Non-pigmented ciliary epithelial cell (primary cell): ENCODE measurements at places on chromosomes 11 and 22.
A peak's percentile ranks its signal among the peaks of the same experiment; 100 is the strongest.

DNA sequence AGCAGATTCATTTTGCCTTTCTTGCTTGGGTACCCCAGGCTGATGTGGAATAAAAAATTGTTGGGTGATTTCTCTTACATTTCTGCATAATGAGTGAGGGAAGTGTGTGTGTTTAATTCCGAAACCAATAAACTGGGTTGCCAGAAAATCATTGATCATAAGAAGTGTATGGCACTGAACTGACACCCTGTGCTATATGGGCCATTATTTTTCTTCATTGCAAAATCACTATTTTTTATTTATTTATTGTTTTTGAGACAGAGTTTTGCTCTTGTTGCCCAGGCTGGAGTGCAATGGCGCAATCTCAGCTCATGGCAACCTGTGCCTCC is 14.6 kb upstream of the HIKESHI start:
- DNase-seq: no peak

- no peak for DNase-seq
Observed at GRCh38 chr22:40028098-40028425, 33.3 kb downstream of the FAM83F start.

- DNase-seq: no peak
Observed at GRCh38 chr11:122100037-122100755, 15.8 kb downstream of the BLID start.

GRCh38 chr11:83124636-83125424 is 32.1 kb upstream of the PCF11 start:
- DNase-seq: no peak

DNA sequence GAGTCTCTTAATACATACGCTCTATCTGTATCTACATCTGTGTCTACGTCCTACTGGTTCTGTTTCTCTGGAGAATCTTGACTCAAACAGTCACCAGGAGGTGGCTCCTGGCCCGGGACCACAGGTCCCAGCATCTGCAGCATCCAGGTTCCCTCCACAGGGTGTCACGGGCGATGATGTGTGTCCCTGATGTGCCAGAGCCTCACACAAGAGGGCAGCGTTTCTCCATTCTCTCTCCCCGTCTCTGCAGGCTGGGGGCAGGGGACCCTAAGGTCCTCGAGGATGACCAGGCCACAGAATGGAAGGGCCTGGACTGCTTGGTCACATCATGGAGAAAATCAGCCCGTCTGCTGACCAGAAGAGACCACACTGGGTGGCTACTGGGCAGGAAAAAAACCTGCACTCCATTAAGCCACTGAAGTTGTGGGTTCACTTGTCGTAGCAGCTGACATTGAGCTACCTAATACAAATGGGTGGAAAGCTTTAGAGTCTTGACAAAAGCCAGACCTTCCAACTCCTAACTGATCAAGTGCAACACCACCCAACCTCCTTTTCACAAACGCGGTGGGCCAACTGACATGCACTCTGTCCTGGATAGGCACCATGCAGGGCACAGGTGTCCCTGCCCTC is 392.5 kb downstream of the CTTN start:
- DNase-seq: no peak

DNA sequence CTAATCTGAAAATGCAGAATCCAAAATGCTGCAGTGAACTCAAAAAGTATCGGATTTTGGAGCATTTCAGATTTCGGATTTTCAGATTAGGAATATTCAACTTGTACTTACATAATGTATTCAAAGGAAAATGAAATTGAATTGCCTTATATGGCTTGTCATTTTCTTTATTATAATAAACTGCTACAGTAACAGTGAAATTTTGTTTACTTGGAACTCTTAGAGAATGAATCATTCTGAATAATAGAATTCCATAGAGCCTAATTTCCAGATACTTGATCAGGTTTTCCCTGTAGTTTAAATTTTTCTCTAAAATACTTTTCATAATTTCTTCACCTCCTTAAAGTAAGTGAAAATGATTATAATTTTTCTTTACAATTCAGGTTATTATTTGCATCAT is 17.3 kb downstream of the TTC17 start:
- DNase-seq: no peak

GRCh38 chr22:35218079-35218478 is 39.2 kb upstream of the HMGXB4 start:
- no peak for DNase-seq

DNA sequence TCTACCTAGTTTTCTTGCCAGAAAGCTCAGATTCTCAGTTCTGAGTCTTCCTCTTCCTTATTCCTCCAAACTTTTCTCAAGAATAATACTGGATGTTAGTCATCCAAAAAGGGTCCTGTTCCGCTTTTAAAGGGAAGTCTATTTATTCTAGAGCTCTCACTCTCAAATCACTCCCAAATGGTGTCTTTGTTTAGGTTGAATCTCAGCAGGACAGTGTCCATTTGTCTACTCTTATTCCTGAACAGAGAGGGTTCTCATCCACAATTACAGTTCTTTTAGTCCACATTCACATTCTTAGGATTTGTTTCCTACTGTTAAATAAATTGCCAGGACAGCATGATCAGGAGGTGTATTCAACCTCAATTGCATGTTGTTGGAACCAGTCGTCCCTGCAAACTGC is 61.3 kb downstream of the MUC15 start:
- no peak for DNase-seq

DNA sequence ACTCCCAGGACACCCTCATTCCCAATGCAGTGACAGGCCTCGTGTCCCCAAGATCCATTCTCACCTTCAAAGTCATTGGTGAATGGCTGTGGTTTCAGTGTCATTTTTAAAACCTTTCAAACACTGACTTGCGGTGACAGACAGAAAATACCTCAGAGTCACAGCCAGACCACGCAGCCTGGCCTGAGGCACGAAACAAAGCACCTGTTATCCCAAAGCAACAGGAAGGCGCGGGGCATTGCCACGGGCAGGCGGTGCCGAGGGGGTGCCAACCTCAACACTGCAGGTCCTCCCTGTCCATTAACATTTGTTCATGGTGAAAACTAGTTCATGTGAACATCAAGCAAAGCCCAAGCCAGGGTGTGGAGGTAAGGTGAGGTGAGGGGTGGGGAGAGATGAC is 38.2 kb downstream of the RPUSD4 start:
- no peak for DNase-seq

- DNase-seq: no peak
Observed at GRCh38 chr11:115423728-115424459, 80.3 kb downstream of the CADM1 start.

DNA sequence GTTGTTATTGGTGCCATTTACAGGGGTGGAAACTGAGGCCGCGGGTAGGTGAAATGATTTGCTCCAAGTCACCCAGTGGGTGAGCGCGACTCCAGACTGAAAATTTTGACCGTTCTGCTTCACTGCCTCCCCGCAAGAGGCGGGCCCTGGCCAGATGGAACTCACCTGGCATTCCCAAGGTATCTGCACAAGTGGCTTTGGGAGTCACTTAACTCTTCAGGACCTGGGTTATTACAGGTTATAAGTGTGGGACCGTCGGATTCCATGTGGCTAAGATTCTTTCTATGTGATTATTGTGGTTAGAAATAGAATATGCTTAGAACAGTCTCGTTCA is 598 bp downstream of the CABIN1 start:
- DNase-seq: no peak

DNA sequence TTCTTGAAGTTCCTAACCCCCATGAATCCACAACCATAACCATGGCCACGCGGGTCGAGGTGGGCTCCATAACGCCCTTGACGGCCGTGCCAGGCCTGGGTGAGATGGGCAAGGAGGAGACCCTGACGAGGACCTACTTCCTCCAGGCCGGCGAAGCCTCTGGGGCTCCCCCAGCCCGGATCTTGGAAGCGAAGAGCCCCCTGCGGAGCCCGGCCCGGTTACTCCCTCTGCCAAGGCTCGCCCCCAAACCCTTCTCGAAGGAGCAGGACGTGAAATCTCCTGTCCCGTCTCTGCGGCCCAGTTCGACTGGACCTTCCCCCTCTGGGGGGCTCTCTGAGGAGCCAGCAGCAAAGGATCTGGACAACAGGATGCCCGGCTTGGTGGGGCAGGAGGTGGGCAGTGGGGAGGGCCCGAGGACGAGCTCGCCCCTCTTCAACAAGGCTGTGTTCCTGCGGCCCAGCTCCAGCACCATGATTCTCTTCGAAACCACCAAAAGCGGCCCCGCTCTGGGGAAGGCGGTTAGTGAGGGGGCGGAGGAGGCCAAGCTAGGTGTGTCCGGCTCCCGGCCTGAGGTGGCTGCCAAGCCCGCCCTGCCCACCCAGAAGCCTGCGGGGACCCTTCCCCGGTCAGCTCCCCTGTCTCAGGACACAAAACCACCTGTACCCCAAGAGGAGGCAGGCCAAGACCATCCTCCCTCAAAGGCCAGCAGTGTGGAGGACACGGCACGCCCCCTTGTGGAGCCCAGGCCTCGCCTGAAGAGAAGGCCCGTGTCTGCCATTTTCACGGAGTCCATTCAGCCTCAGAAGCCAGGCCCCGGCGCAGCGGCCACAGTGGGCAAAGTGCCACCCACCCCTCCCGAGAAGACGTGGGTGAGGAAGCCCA is 75.7 kb downstream of the KIAA1671 start:
- DNase-seq: no peak

GRCh38 chr22:20606784-20607128 is 99.3 kb downstream of the MED15 start:
- no peak for DNase-seq

- no peak for DNase-seq
Observed at GRCh38 chr11:67285541-67286498, 3.3 kb upstream of the ANKRD13D start.

DNA sequence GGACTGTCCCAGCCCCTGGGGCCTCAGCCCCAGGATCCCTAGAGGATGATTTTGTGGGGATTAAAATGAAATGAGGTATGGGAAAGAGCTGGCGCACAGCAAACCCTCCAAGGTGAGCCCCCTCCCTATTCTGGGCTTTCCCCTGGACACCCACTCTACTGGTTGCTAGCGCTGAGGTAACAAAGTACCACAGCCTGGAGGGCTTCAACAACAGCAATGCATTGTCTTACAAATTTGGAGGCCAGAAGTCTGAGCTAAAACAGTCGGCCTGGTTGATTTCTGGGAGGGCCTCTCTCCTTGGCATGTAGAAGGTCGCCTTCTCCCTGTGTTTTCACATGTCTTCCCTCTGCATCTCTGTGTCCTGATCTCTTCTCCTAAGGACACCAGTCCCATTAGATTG is 913.6 kb downstream of the NTM start:
- no peak for DNase-seq

- DNase-seq: no peak
Observed at GRCh38 chr22:44995105-44995514, 14.7 kb downstream of the PHF21B start.

- DNase-seq: no peak
Observed at GRCh38 chr22:40432157-40432556, 61.8 kb downstream of the SGSM3 start.

DNA sequence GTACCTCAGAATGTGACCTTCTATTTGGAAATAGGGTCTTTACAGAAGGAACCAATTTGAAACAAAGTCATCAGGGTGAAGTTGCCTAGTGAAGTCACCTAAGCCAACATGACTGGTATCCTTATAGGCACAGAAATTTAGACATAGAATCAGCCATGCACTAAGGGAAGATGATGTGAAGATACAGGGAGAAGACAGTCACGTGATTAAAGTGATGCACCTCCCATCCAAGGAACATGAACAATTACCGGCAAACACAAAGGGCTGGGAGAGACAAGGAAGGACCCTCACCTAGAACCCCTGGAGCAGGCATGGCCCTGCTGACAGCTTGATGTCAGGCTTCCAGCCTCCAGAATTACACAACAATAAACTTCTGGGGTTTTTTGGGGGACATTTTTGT is 3.2 kb upstream of the CRYBB2 start:
- DNase-seq: no peak

DNA sequence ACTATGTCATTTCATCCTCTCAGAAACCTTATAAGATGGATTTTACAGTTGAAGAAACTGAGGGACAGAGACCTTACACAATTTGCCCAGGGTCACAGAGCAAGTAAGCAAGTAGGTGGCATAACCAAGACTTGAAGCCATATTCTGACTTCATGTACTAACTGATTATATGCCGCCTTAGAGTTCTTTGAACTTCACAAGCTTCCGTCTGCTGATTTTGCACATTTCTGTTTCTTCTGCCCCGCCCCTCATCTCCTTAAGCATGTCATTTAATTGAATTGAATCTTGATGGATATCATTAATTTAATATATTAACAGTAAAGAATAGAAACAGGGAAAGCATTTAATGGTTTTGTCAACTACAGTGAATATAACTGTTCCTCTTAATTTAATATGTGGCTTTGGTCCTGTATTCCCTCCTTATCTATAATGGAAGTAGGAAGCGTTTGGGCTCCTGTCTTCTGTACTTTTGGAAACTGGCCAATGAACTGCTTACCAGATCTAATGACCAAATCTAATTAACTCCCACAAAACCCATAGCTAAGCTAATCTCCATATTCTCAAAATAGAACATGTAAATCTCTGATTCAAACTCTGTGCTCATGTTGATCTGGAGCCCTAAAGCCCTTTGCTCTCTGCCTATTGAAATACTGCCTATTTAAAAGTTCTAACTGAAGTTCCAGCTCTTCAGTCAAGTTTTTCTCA is 30.4 kb downstream of the SIK2 start:
- no peak for DNase-seq

DNA sequence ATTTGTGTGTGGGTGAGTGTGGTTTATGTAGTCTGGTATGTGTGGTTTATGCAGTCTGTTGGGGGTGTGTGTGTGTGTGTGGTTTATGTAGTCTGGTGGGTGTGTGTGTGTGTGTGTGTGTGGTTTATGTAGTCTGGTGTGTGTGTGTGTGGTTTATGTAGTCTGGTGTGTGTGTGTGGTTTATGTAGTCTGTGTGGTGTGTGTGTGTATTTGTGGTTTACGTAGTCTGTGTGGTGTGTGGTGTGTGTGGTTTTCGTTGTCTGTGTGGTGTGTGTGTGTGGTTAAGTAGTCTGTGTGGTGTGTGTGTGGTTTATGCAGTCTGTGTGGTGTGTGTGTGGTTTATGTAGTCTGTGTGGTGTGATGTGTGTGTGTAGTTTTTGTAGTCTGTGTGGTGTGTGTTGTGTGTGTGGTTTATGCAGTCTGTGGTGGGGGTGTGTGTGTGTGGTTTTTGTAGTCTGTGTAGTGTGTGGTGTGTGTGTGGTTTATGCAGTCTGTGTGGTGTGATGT is 26.2 kb upstream of the PARVG start:
- peak; percentile 55 for DNase-seq

- DNase-seq: peak; percentile 26
Observed at GRCh38 chr11:68632802-68633201, 51.5 kb upstream of the GAL start.

GRCh38 chr22:48142388-48142787 is 1379.9 kb downstream of the TBC1D22A start:
- DNase-seq: no peak

DNA sequence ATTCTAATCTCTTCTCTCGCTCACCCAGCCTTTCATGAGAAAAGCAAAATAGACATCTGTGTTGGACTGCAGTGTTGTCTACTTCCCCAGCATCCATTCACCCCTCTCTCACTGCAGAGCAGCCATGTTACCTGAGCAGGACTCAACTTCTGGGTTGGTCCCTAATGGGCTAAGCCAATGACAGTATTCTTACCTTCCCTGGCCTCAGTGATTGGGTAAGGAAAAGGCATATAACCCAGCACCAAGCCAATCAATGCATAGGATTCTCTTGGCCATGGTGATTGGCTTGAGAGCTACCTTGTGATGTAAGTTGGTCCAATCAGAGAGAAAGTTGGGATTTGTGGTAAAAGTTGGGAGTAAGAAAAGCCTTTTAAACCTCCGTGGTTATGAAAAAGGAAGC is 99.8 kb upstream of the NECTIN1 start:
- no peak for DNase-seq

- DNase-seq: no peak
Observed at GRCh38 chr11:77003963-77004362, 30.2 kb upstream of the B3GNT6 start.
